Effector memory CD4-positive, alpha-beta T cell (primary cell): ENCODE measurements at places on chromosomes 7 and 10.

DNA sequence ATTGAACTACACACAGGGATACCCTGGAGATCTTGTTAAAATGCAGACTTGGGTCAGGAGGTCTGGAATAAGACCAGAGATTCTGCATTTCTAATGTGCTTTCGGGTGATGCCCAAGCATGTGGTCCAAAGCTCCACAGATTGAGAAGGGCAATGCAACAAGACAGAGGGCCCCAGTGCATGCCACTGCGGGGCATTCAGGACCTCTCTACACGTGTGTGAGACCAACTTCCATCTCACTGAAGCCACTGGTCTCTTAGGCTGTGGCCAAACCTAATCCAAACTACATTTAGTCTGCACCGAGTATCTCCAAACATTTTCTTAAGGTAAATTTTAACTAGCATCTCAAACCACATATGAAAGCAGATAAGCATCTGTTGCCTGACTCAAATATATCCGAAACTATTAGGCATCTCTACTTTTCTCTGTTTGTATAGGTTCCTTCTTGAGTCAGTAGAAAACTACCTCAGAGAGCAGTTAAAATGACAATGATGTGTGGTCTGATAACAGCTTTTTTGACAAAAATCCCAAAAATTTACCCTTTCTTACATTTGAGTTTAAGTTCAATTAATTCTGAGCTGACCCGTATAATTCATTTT, 107.5 kb downstream of the ELMO1 start:
- DNase-seq, result no peak

DNA sequence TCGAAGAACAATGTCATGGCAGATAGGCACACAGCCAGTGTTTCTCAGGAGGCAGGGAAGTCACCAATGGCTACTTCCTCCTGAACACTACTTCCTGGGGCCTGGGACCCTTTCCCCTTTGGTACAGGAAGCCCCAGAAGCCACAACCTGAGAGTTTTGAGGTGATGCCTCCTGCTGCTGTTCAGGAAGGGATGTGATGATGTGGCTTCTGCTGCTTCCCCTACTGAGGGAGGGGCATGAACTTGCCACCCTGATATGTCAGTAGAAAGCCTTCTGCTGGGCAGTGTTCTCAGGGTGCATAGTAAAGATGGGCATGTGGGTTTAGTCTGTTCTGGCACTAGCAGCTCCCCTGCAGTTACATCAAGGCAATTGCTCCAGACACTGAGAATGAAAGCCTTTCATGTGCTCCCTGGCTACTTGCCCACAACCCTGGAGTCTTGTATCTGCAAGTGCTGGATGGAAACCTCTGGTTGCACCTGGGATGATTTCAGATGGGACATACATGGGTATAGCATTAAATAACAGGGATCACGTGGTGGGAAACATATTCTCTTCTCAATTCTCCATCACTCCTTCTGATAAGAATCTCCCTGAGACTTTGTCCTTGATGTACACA, 69.3 kb downstream of the ADRA2A start:
- no peak for DNase-seq

DNA sequence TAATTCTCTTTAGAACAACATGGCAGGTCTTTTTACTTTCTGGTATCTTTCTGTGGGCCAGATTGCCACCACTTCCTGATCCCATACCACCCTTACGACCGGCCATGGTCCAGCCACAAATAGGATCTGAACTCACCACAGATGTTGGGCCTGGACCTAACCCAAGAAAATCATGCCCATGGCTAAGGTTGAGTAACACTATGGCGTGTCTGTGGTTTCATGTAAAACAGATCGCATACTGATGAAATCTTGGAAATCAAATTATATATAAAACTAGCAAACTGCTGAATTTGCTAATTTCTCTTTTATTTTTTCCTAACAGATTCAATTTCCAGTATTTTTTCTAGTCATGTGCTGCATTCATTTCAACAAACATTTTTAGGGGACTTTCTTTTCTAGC, 77.2 kb downstream of the CH25H start:
- no peak for DNase-seq

GRCh38 chr7:104111271-104111670, 96.5 kb downstream of the ORC5 start:
- DNase-seq, result no peak

- no peak for DNase-seq
These were observed 96.2 kb upstream of the SVIL start for GRCh38 chr10:29730969-29731368.

- no peak for DNase-seq
These were observed 12.7 kb downstream of the YWHAG start for GRCh38 chr7:76346097-76346496.

- no peak for DNase-seq
These were observed 19.3 kb downstream of the GFRA1 start for GRCh38 chr10:116253716-116254115.

- DNase-seq, result no peak
These were observed 497 bp upstream of the RAB11FIP2 start for GRCh38 chr10:118047157-118047719.

- DNase-seq, result no peak
These were observed 64.0 kb downstream of the TACR2 start for GRCh38 chr10:69352569-69353264.

DNA sequence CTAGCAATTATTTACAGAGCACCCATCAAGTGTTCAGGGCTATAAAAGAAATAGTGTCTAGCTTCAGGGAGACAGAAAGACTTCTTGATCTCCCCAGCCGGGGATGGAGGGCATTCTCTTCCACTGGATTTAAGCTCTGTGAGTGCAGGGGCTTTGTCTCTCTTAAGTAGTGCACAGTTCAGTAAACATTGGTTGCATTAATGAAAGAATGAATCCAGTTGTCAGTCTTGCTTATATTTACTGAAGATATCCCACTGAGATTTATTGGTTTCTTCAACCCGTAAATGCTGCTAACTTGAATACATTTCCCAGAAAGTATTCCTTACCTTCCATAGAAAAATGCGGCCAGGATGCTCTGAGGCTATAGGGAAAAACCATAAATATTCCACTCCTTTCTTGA, 41.9 kb downstream of the AUTS2 start:
- no peak for DNase-seq

DNA sequence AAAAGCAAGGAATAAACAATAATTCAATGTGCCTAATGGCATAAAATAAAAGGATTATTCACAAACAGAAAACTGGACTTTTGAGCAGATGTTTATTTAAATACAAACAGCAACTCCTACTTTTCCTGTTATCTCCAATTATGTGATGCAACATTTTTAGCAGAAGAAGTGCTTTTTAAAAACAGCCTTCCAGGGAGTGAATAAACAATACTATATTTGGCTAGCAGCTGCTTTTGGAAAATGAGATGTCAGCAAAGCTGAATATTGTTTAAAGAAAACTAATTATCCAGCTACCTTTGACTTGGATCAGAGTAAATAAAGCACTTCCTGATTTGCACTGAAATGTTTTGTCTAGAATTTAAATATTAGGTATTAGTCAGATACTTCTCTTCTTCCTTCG, 23.2 kb downstream of the CDK1 start:
- DNase-seq, result no peak

- no peak for DNase-seq
These were observed 126.8 kb downstream of the COBL start for GRCh38 chr7:51189777-51190176.

- peak; percentile 40 for DNase-seq
These were observed at the start of gene ARID5B for GRCh38 chr10:61900829-61901792. TSS of gene ARID5B (plus strand) at chr10:61901699. CDS start at chr10:61901710, 11 bp downstream.

GRCh38 chr7:34096198-34096651, 190.9 kb downstream of the BMPER start:
- no peak for DNase-seq

DNA sequence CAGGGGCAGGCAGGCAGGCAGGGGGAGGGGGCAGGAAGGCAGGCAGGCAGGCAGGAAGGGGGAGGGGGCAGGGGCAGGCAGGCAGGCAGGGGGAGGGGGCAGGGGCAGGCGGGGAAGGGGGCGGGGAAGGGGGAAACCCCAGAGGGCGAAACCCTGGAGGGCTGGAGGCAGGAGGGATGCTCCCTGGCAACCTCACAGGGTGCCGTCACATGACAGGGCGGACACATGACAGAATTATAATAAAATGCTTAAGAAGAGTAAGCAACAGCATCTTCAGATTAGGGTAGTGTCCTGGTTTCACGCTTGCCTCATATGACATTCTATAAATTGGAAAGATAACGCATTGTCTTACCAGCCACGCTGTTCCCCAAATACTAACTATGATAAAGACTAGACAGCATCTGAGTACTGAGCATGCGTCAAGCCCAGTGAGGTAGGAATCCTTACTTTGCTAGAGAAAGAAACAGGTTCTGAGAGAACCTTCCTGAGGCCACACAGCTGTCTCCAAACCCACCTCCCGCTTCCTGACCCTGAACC, 131.6 kb downstream of the DIP2C start:
- DNase-seq, result peak; percentile 21

DNA sequence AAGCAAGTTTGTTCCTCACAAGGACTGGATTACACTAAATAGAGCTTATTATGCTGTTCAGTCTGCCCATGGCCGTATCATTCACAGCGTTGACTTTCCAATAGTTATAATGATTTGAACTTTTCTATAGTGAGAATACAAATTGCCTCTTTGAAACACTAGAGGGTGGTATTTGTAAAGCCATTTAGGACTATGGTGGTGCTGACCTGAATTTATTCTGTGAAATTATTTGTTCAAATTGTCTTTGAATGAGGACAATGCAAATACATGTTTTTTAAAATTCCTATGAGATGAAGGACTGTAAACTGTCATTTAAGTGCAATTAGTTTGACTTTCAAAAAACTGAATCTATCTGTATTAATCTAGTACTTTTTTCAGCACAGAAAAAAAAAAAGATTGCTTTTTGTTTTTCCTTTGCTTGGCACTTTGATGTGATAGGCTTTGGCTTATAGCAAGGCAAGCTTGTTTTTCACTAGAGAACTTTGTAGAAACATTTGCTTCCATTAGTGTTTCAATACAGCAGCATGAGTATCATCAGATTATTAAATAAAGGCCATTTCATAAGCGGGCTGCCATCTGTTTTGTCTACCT, 122.7 kb upstream of the TMEM229A start:
- no peak for DNase-seq

- no peak for DNase-seq
These were observed 24.6 kb downstream of the WIPI2 start for GRCh38 chr7:5214641-5215040.

DNA sequence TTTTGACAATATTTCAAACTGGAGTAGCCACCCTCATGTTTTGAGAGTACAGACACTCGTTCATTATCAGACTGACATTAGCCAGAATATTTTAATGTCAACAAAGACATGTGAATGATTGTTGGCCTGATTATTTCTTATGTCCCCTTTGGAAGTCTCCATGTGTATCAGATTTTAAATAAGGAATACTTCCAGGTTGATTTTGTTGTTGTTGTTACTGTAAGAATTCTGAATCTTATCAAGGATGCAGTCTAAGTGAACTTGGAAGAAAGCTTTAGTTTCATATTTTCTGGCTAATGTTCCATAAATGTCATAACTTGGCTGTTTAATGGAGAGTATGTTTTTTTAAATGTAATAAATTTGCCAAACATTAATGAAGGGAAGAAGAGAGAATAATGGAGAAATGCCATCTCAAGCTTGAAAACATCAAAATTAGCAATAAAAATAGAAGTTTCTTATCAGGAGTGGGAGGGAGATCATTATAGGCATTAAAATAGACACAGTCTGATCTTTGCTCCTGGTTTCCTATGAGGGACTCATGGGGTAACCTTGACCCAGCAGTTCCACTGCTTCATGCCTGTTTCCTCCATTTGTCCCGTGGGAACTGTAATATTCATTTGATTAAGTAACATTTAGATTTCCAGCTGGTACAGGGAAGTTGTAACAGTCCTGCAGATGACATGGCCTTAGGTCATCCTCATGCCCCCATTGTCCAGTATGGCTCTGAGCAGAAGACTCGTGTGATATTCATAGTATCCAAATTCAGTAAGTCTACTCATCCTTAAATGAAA, 122.4 kb upstream of the KIAA1217 start:
- DNase-seq, result no peak

DNA sequence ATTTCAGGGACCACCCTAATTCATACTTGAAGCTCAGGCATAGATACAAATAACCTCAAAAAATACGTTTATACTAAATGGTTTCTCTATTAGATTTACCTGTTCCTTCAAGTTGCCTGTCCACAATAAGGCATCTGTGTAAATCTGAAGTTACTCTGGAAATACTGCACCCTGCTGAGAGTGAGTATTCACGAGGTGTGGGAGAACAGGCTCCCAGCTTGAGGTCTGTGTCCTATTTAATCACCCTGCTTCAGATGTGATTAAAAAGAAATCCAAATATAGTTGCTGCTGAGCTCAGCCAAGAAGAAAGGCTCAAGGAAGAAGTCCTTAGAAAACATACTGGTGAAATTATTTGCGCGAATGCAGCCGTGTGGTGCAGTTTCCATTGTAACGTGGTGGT, 136.8 kb downstream of the KLF6 start:
- DNase-seq, result no peak

GRCh38 chr10:117271427-117271826, 30.5 kb downstream of the SLC18A2 start:
- no peak for DNase-seq

DNA sequence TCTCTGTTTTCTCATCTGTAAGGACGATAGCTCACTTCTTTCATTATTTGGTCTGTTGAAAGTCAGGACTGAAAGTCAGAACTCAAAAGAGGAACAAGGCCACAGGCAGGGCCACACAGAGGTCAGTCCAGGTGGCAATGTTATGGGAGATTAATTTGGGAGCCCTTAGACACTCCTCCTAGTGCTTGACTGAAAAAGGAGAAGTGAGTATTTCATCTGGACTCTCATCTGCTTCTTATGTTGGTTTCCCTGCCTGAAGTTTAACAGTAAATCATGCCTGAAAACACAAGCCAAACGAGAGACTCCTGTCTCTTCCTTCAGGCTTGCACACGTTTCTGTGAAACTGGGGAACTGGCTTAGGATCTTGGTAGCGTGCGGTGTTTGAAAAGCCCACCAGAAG, 248.5 kb downstream of the BUB3 start:
- DNase-seq, result no peak

DNA sequence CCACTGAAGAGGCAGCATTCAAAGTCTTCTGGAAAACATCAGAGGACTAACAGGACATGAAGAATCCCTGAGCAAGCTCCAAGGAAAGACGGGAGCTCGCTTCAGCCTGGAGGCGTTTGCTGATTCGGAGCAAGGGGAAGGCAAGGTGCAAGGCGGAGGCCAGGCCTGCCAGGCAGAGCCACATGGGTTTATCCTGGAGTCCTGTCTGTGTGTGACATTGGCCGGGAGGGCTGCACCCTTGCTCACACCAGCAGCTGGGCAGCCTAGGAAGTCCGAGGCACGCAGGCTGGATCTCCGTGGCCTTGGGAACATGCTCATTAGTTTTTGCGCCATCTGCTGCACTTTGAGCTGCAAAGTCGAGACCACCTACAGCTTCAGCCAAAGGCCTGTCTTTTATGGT, 22.3 kb upstream of the LARP4B start:
- no peak for DNase-seq

- no peak for DNase-seq
These were observed 13.6 kb upstream of the VIPR2 start for GRCh38 chr7:159158125-159158887.

DNA sequence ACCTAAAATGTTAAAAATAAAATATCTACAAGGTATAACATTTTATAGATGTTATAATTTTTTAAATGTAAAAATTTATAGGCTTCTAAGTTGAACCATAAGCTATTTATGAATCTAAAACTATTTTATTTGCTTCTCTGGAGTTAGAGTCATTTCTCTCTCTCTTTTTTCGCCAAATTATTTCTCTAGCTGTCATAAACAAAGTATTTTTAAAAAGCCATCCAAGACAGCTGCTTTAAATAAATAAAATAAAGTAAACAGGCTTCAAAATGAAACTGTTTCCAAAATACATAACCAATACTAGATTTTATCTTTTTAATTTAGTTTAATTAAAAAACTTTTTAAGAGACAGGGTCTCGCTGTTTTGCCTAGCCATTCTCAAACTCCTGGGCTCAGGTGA, 12.4 kb upstream of the IL15RA start:
- DNase-seq, result no peak

- no peak for DNase-seq
These were observed 12.2 kb downstream of the TRPV6 start for GRCh38 chr7:142873281-142873784.
